Neural progenitor cell (in vitro differentiated cells): ENCODE measurements at places on chromosomes 11 and 22. TPM values are rescaled to one million over a fixed set of nuclear protein-coding genes. Genes with fewer than 3 reads are reported as not detected.

- DNase-seq: no peak
Observed at GRCh38 chr22:37331856-37332536, 49.7 kb downstream of the CYTH4 start.

- DNase-seq: no peak
Observed at GRCh38 chr11:78418584-78419211, 1.1 kb upstream of the GAB2 start.

- DNase-seq: peak; percentile 56
Observed at GRCh38 chr22:33919391-33920196, 682 bp downstream of the LARGE1 start.

DNA sequence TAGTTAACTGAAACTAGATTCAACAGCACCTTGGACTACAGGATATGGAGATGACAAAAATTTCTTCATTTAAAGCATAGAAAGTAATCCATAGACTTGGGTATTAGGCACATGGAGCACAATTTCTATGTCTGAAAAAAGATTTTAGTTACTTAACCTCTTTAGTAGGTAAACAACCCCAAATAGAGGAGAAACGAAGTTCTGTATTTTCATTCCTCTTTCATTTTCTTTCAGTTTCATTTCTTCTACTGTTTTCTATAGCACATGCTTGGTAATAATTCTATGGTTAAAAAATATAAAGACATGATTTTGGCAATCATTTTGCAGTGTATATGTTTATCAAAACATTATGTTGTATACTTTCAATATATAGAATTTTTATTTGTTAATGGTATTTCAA, 99.5 kb downstream of the CASP12 start:
- no peak for DNase-seq

DNA sequence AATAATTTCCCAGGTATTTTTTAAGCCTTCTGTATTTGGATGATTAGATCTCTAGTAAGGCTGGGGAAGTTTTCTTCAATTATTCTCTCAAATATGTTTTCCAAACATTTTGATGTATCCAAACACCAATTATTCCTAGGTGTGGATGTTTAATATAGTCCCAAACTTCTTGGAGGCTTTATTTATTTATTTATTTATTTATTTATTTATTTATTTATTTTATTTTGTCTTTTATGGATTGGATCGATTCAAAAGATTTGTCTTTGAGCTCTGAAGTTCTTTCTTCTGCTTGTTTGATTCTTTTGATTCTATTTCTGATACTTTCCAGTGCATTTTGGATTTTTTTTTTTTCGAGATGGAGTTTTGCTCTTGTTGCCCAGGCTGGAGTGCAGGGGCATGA, 2267.9 kb upstream of the RAG2 start:
- no peak for DNase-seq

DNA sequence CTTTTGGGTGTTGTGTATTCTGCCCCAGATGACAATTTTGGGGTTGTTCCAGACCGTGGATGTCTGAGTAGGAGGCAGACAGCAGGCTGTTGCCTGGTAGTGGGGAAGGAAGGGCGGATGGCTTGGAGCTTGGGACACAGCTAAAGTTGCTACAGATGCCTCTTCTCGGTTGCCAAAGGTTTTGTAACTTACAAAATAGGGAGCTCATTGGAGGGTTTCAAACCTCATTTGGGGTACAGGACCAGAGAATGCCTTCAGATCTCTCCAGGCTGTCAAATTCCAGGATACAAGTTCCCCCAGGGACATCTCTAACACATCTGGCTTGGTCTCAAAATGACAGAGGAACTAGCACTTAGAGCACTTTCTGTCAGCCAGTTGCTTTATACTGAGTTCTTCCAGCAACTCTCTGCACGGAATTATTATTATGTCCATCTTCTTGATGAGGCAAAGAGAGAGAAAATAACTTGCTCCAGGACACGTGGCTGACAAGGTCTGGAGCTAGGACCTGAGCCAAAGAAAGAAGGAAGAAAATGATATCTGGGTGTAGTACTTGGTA, 56.0 kb downstream of the SLC1A2 start:
- no peak for DNase-seq

- no peak for DNase-seq
Observed at GRCh38 chr11:92024788-92025187, 199.8 kb upstream of the FAT3 start.

- no peak for DNase-seq
Observed at GRCh38 chr11:13676576-13676975, 8.1 kb downstream of the FAR1 start.

- DNase-seq: no peak
Observed at GRCh38 chr11:103125462-103125861, 16.2 kb downstream of the DYNC2H1 start.

GRCh38 chr22:27474112-27474571, 327.4 kb downstream of the MN1 start:
- no peak for DNase-seq

DNA sequence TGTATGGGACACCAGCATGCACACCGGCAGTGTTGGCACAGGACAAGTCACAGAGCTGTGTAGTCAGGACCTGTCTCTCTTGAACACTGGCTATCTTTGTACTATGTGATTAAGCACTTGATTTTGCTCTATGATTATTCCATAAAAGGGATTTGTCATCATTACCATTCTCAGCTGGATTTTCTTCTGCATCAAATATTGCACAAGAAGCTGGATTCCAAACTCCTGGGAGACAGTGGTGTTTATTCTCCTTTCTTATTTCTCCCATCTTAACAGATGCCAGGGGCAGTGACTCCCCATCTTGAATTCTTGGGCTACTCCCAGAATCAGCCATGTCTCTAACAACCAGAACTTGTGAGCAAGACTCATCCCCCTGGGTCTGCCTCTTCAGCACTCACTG, 62.5 kb upstream of the GNAZ start:
- no peak for DNase-seq

DNA sequence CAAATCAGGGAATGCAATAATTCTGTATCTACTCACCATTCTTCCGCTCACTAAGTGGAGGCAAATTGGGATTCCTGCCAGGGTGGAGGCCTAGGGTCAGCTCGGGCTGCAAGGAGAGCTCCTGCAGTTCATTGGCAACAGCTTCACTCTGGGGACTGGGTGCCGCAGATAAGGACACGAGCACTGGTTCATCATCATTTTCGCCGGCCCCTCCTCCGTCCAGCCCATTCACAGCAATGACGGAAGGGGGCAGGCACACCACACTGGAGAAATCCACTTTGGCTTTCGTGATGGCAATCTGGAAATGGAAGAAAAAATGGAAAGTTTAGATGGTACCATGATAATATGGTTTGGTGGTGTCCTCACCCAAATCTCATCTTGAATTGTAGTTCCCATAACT, 84.4 kb downstream of the MRTFA start:
- DNase-seq: no peak

DNA sequence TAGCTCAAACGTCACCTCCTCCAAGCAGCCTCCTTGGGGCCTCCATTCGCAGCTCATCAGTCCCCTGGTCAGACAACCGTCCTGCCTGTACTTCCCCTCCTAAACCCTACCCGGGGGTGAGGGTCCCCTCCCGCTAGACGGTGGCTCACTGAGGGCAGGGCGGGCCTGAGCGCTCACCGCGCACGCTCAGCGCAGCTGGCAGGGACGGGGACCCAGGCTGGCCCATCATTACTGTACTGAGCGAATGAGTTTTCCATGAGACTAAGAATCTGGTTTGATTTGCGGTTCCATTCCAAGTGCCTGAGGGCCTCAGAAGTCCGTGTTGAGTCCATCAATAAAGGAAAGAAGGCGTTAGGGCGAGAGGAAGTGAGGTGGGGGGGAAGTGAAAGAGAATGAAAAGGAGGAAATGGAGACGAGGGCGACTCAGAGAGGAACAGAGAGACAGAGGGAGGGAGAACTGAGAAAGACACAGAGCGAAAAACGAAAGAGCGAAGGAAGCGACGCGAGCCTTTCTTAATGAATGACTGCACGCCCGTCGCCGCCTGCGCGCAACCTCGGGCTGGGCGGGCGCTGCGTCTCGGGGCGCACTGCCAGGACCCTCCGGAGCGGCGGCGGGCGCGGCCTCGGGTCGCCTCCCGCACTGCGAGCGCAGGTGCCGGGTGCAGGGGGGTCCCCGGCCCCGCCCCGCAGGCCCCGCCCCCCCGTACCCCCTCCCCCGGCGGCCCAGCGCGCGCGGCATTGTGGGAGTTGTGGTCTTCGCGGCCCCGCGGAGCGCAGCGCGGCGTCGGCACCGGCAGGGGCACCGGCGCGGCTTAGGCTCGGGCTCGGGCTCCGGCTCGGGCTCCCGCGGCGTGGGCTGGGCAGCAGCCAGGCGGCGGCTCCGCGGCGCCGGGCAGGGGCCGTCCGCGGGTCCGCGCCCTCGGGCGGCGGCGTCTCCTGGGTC, at the start of gene ASPHD2:
Gene ASPHD2 (plus strand): TSS at position 746 of the 943 bp plus-strand sequence. CDS start 4,356 bp downstream, outside the sequence.
- peak; percentile 93 for DNase-seq

- no peak for DNase-seq
Observed at GRCh38 chr22:44823396-44823795, 71.0 kb downstream of the ARHGAP8 start.

DNA sequence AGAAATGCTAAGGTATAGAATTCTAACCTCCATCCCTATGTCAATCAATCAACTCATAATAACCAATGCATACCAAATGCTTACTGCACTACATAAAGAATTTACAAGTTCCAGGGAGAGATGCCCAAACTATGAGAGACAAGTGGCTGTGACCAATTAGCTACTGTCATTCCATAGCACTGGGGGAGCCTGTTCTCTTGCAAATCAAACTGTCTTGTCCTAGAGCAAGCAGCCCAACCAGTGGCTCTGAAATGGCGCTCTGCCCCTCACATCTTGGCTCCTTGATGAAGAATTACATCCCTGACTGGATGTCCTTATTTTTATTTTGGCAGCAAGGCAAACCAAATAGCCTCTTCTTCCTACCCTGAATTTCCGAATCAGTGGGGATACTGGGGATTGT, 272.4 kb upstream of the SYN3 start:
- no peak for DNase-seq

- peak; percentile 88 for DNase-seq
Observed at GRCh38 chr11:69637941-69638871, 2.8 kb upstream of the CCND1 start.

DNA sequence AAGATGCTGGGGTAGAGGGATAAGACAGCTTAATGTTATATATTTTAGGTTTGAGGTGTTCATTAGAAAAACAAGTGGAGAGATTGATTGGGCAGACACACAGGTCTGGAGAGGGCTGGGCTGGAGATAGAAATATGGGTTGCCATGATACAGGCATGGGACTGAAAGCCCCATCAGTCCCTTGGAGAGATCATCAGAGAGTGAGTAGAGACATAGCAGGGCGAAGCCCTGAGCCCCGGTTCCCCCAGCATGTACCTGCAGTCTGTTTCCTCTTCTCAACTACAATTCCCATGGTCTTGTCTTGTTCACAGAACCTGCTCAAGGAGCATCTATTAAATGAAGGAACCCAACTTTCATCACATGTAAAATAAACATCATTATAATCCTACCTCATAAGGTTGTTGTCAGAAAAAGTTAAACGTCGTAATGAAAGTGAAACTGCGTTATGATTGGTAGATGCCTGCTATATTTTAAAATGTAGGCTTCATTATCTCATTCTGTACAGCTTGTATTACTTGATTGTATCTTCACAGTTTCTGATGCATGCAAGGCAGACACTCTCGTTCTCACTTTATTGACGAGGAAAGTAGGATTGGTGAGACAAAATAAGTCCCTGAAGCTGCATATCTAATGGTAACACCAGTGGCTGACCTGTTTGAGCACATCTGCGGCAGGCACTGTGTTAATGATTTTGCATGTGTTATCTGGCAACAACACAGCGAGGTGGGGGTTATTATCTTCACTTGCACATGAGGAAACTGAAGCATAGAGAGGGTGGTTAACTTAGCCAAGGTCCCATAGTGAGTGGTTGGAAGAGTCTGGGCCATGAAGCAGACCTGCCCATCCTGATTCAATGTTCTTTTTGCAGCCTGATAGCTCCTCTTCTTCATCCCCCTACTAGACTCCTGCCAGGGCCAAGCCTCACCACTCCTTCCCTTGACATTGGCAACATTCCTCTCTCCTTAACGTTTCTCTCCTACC, 63.5 kb downstream of the ENDOD1 start:
- DNase-seq: no peak

DNA sequence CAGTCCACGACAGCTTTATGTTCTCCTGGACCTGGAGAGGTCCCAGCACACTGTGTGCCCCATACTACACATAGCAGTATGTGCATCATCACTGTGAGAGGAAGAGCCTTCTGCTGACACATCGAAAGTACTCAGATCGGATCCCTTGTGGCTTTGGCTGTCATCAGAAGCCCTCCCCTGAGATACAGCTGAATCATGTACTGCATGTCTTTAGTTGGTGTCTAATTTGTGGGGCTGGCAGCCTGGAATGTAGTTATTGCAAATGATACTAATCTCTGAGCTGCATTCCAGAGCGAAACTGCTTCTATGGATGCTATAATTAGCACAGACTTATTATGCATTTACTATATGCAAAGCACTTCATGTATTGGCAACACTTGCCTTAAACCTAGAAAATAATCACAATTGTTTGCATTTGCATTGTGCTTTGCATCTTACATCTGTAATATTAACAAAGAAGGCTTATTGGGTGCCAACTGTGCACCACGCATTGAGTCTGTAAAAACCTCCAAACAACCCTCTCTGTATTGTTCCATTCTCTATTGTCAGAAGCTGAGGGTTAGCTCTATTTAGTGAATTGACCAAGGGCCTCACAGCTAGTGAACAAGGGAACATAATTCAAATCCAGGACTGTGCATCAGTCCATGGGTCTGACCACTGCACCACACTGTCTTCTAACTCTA, 89.2 kb upstream of the CRTAM start:
- DNase-seq: no peak

DNA sequence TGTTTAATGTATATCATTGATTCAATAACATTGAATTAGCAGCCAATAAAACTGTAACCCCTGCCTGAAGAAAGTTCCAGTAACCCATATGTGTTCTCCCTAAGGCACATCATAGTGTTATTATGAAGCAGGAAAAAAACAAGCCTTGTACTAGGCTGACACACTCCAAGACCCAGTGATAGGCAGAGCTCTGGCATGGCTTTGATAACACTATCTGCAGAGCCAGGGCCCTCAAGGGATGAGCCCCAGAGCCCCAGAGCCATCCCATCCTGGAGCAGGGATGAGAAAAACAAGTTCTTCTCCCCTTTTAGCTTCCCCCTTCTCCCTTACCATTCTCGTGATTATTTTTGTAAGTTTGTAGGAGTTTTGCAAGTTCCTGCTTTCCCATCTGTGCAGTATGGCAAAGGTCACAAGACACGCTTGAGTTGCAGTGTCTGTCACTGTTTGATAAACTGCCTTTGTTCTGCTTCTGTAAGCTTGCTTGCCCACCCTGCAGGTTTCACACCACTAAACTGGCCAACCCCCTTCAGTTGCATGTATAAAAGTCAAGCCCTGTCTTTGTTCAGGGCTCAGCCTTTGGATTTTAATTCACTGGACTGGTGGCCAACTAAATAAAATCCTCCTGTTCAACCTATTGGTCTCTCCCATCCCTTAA, 22.3 kb upstream of the GUCY1A2 start:
- DNase-seq: no peak

GRCh38 chr11:18151581-18151980, 19.2 kb downstream of the MRGPRX3 start:
- DNase-seq: no peak

The ALX4 gene
- not detected in 2 replicates for total RNA-seq

The OR51A7 gene
- total RNA-seq: not detected in 2 replicates

The MOGAT2 gene
- 0.09 TPM in 1 of 2 replicates, not detected in the other for total RNA-seq

The NTM gene
- total RNA-seq: 4.3 and 6.0 TPM in 2 replicates

The IFITM2 gene
- 10.5 and 63.9 TPM in 2 replicates for total RNA-seq

The OR2D2 gene
- total RNA-seq: 0.56 TPM in 1 of 2 replicates, not detected in the other

The MFRP gene
- not detected in 2 replicates for total RNA-seq

The INPP5J gene
- 1.5 and 3.7 TPM in 2 replicates for total RNA-seq

The BDNF gene
- 1.6 and 2.1 TPM in 2 replicates for total RNA-seq

The PRG2 gene
- total RNA-seq: not detected in 2 replicates

The LRRC75B gene
- total RNA-seq: 8.2 and 19.0 TPM in 2 replicates

The SLC5A12 gene
- total RNA-seq: 4.9 and 5.0 TPM in 2 replicates
